ENCODE measurements at places on chromosomes 6 and 20.

- DNase-seq, result no peak
These were observed 609 bp downstream of the L3MBTL1 start for GRCh38 chr20:43508106-43508505.

- DNase-seq, result no peak
These were observed 4.9 kb downstream of the TGM2 start for GRCh38 chr20:38159957-38160756.

- no peak for DNase-seq
These were observed 33.9 kb upstream of the PTPRK start for GRCh38 chr6:128554302-128554701.

DNA sequence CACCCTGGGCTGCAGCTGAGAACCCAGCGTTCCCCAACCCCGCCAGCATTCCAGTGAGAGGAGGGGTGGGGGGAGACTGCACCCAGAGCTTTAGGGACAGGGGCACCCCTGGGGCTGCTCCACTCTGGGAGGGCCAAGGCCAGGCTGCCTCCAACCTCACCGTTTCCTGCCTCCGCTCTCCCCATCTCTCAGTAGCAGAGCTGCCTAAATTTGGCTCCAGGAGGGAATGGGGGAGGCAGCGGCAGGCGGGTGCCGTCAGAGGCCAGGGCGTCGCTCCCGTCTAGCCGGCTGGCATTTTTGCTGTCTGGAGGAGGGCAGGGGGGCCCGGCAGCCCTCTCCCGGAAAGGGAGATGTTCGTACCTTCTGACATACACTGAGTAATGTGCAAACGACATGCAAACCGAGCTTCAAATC is 46.6 kb downstream of the NOL4L start:
- no peak for DNase-seq

DNA sequence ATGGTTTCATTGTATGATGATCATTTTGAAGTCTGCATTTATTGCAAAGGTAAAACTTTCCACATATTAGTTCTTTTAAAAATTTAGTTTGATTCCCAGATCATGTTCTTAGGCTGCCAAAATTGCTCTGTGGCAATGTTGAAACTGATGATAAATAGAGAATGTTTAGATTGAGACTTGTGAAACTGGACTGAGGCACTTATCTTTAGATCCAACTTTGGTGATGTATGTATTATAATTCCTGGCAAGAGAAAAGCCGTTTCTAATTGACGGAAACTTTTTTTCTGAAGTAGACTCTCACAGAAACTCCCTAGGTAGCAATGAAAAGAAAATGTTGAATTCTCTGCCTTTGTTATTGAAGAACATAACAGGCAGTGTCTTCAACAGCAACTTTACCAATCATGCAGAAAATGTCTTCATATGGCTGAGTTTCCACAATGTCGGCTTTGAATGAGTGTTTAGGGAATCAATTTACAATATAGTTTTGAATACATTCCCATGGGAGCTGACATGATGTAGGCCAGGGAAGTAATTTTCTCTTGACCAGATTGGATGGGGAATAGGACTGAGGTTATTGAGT is 456.2 kb downstream of the CD109 start:
- DNase-seq, result no peak

- no peak for DNase-seq
These were observed 165.1 kb downstream of the CDKAL1 start for GRCh38 chr6:20699402-20699801.

DNA sequence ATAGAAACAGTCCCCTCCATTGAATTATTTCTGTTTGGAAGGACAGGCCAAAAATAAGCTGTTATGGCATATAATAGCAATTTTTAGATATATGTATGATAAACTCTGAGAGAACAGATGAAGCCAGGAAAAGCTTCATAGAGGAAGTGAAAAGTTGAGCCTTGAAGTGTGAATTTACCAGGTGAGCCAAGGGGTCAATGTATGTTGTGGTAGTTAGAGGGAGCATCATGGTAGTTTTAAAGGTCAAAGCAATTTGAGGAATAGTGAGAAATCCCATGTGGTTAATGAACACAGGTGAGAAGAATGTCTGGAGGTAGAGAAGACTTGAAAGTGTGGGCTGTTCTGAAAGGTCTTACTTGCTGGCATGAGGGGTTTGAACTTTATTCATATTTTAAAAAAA is 47.0 kb downstream of the COL19A1 start:
- no peak for DNase-seq

- DNase-seq, result no peak
These were observed 64.3 kb downstream of the GPX5 start for GRCh38 chr6:28589957-28590349.
